ENCODE measurements at places on chromosomes 1 and 21. TPM values are rescaled to one million over a fixed set of nuclear protein-coding genes. Genes with fewer than 3 reads are reported as not detected.

DNA sequence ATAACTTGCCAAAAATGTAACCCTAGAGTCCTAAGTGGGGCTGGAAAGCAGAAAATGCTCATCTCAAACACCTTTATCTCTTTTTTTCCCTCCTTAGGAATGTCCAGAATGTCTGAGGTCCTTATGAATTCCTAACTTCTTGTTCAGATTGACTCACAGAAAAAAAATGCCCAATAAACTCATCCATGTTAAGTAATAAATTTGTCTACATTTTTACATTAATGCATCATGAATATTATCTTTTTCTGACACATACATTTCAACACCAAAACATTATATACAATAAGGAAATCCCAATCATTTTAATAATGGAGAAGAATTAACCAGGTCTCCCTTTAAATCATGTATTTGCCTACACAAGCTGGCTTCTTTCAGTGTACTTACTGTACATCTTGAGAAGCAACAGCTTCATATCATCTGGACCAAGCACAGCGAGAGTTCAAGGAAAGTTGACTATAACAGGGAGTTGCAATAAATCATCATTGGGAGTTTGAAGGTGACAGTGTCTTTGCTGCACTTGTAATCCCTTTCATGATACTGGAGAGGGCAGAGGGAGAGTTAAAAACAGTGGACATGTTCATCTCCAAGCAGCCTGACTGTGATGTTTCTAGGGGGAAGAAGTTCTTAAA lies 565.2 kb downstream of the LTN1 start:
- no peak for DNase-seq

- no peak for DNase-seq
These were observed 643.5 kb downstream of the AJAP1 start for GRCh38 chr1:5297886-5298239.

GRCh38 chr1:233060461-233060994 lies 110.1 kb downstream of the NTPCR start:
- DNase-seq, result no peak

The THEM5 gene
- total RNA-seq, result not detected

DNA sequence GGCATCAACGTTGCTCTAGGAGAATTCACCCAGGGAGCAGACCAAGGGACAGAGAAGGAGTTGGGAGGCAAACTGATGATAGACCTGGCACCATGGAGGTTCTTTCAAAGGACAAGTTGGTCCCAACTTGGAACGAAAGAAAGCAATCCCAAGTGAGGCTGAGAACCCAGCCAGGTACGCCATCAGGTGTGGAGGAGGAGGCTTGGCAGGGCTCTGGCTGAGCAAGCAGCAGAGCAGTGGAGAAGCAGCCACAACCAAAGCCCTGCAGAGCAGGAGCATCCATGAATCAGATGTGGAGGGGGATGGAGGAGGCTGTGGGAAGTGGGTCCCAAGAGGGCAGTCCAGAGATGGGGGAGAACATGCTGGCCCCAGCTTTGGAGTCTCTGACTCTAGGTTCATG lies 36.3 kb upstream of the RBM15 start:
- DNase-seq, result no peak

DNA sequence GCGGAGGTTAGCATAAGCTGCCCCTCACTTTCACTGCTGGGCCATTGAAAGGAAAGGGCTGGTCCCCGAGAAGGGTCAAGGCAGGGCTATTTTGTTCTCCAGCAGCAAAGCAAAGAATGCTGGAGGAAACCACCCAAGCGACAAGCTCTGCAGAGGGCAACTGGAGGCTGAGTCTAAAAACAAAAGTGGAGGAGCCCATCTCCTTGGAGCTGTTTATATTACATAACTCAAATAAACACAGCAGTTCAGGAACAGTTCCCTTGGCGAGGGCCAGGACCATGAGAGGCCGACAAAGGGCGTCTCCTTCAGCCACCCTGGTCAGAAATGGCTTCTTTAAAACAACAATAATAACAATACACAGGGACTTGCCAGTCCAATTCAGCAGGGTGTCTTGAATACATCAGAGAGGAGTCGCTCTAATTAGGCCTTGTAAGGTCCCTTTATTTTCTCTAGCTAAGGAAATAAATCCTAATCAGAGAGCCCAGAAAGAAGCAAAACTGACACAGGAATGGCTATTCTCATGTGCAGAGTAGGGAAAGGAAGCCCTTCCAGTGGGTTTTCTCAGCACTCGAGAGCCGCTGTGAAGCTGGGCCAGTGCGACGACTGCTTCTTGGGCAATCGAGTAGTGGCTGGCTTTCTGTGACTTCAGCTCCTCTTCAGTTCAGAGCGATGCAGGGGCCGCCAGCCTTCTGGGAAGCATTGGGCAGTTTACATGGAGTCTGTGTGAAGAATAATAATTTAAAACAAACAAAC lies 57.0 kb upstream of the TARBP1 start:
- peak; percentile 70 for DNase-seq

- DNase-seq, result no peak
These were observed 2.5 kb downstream of the C1QC start for GRCh38 chr1:22645931-22646330.

The KLHDC8A gene
- total RNA-seq, result not detected

DNA sequence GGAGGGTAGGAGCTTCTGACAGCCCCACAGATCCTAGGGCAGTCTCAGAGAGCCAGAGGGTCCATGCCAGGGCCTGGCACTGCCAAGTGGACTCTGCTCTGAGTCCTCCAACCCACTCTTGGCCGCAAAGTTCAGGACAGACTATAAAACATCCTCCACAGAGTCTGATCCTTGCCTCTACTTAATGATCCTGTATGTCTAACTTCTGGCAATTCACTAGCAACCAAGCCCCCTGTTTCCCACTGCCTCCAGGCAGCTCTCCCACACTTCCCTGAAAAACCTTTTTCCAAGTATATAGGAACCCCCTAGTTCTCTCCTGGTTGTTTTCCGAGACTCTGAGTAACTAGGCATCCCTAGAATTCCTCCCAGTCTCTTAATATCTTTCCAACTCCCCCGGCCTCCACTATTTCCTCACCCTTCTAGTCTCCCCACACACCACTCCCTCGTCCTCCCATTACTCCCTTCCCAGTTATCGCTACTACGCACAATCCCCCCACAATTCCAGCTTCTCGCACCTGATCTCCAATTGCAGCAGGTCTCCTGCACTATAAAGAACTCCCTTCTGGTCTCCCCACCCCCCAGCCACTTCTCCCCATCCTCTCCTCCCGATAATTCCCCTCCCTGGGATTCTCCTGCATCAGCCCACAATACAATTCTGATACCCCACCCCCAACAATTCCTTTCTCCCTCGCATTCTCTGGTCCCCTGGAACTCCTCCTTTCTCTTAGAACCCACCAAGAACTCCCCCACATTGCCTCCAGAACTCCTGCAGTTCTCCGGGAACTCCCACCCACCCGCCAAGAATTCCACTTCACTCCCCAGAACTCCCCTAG lies 574 bp downstream of the IGSF9 start:
- DNase-seq, result no peak

DNA sequence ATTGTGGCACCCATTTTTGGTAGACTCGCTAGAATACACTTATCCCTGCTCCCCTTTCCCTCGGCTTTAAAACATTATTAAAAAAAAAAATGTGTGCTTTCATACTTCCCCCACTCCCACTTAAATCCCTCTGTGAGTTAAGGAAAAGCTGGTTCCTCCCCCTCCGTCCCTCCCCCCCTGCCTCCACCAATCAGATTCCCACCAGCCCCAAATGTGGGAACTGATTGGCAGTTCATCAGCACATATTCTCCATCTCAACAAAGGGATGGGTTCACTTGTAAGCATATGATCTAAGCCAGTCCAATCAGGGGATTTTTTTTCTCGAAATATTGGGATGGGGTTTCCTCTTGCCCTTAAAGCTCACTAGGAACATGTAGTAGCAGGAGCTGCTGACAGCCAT lies 10.8 kb upstream of the FYB2 start:
- DNase-seq, result no peak

DNA sequence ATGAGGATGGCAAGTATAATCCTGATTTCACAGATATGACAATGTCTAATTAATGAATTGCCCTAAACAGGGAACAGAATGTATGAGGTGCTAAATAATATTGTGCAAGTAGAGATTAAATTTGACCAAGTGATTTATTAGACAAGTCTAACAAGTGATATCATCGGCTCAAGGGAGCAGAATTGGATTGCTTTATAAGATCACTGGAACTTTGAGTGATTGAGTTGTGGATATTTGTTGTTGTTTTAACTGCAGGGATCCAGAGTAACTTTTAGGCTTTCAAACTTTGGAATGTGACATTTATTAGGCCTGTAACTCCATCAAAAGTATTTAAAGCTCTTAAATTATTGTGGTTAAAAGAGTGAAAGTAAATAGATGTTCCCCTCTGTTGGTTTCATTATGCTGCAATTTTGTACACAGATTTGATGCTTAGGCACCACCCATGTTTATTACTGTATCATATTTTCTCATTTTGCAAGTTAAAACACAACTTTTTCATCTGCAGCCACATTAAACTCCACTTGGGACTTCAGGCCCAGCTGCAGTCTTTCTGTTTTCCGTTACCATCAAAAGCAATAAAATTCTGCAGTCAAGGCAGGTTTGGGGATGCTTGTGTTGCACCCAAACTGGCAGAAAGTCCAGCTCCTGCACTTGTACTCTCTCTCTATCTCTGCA lies 206.6 kb downstream of the HLX start:
- DNase-seq, result no peak

DNA sequence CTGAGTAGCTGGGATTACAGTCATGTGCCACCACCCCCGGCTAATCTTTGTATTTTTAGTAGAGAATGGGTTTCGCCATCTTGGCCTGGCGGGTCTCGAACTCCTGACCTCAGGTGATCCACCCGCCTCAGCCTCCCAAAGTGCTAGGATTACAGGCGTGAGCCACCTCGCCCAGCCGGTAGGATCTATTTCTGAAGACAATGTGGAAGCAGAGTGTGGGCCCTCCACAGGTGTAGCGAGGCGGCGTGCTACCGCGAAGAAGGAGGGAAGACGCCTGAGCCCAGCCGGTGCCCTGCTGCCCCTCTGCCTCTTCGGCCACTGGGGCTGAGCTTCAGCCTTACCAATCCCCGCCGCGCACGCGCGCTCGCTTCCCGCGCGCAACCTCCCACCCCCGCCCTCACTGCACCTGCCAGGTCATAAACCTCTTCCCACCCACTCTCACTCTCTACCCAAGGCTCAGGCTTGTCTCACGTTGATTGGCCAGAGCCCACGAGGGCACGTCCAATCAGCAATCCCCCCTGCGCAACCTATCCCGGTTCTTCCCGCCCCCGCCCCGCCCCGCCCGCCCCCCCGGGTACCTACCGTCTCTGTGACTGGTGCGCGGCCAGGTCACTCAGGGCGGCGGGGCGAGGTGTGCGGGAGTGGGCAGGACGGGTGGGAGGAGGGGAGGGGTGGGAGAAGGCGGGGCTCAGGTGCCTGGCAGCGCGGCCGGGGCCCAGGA lies 409 bp upstream of the HOOK1 start:
- DNase-seq, result no peak

DNA sequence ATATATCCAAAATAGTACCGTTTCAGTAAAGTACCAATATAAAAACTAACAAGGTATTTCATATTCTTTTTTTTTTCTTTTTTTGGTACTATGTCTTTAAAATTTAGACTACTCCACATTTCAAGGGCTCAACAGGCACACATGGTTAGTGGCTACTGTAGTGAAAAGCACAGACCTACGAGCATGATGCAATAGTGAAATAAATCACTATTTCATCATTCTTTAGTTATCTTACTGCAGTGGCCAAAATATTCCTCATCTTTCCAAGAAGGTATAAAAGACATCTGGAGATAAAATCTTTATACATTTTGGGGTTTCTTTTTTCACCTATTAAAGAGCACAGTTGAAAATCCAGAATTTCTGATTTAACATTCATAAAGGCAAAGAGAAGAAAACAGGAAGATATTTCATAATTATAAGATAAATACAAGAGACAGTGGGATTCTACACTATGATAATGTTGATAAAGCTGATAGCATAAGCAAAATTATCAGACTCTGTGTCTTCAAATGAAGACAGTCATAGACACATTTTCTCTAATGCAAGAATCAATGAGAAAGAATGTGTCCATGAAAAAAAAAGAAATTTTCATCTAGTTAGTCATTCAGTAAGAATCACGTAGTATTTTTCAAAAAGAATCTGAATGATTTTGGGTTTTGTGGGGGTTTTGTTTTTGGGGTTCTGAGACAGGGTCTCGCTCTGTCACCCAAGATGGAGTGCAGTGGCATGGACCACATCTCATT lies 41.9 kb downstream of the CEP170 start:
- DNase-seq, result peak; percentile 45

GRCh38 chr1:221963742-221964141 lies 221.9 kb upstream of the DUSP10 start:
- no peak for DNase-seq

GRCh38 chr1:3847081-3847480 lies 9.9 kb downstream of the CEP104 start:
- no peak for DNase-seq

GRCh38 chr1:116457946-116458604 lies 85.0 kb downstream of the ATP1A1 start:
- DNase-seq, result no peak

DNA sequence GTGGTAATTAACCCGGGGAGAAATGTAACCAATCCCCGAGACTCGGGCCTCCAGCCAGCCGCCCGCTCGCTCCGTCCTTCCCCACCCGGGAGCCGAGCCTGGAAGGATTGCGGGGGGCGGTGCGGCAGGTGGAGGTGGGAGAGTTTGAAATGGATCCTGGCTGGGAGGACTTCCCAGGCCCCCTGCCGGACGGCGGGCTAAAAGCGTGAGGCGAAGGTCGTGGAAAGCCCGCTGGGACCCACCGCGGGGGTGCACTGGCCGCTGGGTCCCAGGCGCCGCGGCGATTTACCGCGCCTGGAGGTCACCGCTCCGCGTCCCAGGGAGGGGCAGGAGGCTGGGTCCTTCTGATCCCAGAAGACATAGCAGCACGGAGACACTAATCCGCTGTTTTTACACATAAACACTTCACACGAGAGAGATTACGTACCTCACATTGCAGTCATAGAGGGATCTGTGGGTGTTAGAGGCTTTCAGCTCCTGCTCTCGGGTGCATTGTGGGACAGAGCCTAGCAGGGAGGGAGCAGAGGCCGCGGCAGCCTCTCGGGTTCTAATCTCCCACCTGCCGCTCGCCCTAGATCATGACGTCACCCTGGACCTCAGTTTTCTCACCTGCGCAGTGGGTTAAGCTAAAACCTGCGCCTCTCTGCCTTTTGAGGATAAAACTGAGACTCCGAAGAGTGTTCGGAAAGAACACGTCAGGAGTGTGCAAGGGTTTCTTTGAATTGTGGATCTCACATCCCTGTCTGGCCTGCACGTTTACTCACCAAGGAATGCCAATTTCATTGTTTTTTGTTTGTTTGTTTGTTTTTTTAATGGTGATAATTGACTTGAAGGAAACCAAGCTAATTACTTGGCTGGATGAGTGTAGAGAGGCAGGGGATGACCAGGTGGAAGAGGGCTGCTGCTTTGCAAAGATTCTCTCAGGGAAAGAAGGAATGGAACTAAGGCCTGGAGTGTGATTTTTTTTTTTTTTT lies 17.1 kb upstream of the TMEM9 start:
- no peak for DNase-seq

The PLPPR4 gene
- total RNA-seq, result 0.35 TPM

- DNase-seq, result no peak
These were observed 49.7 kb downstream of the KCNC4 start for GRCh38 chr1:110259770-110260169.

DNA sequence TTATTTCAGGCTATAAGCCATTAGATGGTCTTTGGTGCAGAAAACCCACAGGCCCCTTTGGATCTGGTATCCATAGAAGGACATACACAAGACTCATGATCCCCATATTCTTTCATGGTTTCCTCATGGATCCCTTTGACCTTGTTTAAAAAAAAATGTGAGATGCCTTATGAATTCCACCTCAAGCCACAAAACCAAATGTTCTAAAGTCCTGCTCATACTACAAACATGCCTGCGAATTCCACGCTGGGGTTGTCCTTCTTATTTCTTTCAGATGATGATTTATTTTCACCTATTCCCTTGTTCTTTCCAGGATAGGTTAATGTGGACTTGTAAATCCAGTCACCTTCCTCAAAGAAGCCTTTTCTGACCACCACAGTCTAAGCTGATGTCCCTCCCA lies 256.9 kb upstream of the DPYD start:
- DNase-seq, result no peak
